ENCODE measurements at places on chromosomes 11 and 22.

DNA sequence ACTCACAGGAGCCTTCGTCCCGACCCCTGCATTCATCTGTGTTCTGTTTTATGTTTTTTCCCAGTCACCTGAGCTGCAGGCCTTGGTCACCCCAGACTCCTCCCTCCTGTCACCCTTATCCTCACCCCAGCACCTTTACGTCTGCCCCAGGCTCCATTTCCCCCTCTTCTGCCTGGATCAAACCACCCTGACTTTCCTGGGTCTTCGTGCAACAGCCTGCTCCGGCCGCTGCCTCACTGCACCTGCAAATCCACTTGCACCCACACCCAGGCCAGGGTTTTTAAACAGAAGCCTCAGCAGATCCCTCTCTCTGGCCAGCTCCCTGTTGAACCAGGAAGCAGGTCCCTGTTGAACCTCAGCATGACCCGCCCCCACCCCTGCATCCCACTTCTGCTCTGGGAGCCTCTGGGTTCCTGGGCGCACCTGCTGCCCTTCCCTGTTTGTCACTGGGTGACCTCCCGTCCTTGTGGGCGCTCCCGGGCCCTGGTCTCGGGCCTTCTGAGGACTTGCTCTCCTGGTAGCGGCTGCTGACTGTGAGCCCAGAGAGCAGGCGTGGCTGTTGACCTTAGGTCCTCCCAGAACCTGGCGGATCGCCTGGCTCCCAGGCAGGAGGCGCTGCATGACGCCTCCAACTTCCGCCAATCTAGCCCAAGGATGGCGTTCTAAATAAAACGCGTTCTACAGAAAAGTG lies 12.8 kb downstream of the MAPK8IP2 start:
- DNase-seq = peak; percentile 58

GRCh38 chr11:47388697-47389576 lies 10.6 kb upstream of the SPI1 start:
- no peak for DNase-seq

DNA sequence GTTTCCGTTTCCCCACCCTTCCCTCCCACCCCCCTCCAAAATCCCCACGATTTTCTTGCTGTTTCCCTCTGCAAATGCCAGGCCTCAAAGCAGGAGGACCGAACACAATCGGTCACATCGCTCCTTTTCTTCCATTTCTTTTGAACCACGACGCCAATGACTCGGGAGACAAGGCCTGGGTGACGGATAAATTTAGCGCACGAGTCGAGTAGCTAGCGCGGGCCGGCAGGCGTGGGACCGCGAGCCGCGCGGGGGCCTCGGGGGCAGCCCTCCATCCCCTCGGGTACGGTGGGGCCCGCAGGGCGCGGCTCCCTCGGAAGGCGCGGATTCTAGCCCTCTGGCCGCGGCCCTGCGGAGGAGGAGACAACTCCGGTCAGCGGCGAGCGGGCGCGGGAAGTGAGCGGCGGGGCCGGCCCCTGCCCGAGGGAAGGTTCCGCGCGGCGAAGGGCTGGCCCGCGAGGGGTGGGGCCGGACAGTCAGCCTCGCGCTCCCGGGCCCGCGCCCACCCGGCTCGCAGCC lies 414 bp downstream of the JOSD1 start:
- no peak for DNase-seq

DNA sequence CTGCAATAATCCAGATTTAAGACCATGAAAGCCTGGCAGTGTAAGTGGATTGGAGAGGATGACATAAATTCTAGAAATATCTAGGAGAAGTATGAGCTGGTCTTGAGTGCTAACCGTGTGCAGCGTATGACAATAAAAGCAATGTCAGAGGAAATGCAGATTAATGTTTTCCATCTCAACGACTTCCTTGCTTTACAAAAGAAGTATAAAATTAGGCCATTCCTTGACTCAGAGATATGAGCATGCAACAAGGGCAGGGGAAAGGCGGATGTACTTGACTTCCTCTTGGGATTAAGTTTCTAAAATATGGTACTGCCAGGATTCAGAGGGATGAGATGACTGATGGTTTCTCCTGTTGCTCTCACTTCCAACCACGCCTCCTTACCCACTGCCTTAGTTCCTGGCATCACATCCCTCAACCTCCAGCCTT lies 32.3 kb downstream of the ADAMTS15 start:
- DNase-seq = no peak

DNA sequence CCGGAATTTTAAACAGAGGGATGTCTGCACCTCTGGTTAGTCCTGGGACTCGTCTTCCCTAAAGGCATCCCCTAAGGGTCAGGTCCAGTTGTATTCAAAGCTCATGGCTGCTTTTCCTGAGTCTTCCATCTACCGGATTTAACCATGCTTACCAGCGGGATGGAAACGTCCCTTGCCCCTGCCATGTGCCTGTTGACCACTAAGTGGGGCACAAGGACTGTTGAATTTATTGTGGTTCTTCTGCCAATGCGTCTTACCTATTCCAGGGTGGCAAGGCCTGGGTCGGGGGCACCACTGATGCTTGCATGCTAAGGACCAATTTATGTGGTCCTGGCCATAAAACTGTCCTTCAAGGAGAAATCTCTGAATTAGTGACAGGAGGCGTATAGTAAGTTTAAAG lies 25.6 kb downstream of the ANKRD42 start:
- DNase-seq = no peak

- no peak for DNase-seq
Observed at GRCh38 chr11:95308512-95309035, 77.6 kb upstream of the SESN3 start.

- DNase-seq = no peak
Observed at GRCh38 chr11:133819114-133819513, 26.2 kb downstream of the SPATA19 start.

DNA sequence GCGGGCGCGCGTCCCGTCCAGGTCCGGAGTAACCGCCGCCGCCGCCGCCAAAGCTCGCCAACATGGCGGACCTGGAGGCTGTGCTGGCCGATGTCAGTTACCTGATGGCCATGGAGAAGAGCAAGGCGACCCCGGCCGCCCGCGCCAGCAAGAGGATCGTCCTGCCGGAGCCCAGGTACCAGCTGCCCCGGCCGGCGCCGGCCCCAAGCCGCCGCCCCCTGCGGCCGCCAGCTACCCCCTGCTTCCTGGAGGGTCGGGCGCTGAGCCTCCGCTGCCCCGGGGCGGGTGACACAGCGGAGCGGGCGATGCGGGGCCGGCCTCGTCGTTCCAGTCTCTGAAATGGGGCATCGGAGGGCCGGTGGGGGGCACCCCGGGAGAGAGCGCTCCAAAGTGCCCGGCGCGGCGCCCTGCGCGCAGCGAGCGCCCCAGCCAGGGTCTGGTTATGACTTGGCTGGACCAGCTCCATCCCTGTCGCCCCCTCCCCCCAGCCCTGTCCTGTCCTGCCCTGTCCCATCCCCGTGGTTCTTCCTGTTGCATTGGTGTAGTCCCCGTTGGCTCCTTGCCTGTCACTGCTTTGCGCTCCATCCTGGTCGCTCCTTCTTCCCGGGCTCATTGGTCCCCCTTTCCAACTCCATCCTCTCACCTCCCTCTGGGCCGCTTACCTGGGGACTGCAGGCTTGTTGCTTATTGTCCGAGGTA lies 653 bp downstream of the GRK3 start:
- no peak for DNase-seq

DNA sequence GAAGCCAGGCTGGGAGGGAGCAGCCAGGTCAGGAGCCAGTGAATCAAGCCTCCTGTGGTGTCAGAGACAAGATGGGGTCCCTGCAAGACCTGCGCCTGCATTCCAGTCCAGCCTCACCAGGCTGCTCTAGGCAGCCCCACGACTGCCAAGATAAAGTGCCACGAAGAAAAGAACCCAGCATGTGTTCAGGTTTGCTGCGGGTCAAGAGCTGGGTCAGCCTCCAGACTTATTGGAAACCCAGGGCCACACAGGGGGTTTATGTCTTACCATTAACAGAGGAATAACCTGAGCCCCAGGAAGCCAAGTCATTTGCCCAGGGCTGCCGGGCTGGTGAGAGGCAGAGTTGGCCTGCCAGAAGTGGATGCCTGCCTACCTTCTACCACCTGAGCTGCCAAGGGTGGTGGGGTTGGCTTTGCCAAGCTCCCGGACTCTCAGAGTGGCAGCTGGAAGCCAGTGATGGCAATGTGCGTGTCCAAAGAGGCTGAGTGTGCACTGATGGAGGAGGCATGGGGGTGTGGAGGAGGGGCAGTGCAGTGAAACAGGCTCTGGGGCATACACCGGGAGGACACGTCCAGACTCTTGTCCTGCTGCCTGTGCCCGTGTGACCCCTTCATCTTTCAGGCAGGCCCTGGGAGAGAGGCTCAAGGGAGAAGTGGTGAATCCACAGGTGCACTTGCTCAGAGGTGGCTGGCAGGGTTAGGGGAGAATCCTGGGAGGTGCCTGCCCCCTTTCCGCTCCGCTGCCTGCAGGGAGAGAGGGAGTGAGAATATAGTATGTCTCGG lies 1.7 kb downstream of the RASD2 start:
- DNase-seq = no peak

GRCh38 chr11:72209101-72209500 lies 7.5 kb upstream of the FOLR2 start:
- DNase-seq = no peak

DNA sequence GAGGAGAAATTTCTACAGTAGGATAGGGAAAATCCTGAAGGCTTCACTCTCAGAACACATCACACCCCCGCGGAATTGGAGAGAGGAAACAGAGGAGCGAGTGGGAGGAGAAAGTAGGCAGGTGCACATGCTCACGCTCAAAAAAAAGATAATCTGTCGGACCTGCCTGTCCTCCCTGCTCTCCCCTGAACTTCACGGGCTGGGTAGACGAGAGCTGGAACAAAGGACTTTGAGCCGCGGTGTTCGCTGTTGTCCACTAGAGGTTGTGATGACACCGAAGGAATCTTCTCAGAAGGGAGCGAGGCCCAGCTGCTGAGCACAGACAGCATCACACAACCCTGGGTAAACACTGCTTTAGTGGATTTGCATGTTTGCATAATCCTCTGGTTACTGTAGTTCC lies 5.0 kb downstream of the SEZ6L start:
- no peak for DNase-seq

GRCh38 chr22:33114565-33114964 lies 56.4 kb upstream of the SYN3 start:
- no peak for DNase-seq

DNA sequence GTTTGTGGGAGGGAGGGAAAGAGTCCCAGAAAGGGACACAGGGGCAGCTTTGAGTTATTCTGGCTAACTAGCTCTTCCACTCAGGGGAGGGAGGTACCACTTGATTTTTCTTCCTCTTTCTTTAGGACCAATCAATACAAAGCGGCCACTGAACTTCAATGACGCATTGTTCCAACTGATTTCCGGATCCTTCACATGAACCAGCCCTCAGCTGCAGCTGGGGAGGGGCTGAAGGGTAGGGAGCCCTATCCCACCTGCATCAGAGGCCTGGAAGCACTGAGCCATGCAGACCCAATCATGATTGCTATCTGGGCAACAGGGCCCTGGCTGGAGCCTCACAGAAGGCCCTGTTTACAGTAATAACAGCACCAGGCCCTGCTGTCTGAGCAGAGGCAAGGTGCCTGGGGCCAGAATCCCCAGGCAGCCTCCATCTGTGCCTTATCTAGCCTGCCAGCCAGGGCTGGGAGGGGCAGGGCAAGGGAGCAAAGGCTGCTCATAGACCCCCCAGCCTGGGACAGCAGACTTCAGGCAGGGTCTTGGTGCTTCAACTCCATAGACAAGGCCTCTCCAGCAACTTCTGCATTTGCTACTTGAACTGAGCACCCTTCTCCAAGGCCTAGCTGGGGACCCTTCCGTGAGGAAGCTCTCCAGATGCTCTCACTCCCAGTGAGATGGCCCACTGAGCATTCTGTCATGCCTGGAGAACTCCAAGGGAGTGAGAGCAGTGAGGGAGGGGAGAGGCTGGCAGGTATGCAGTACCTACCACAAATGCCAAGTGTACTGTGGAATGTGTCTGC lies 22.5 kb downstream of the CLPB start:
- no peak for DNase-seq

GRCh38 chr11:126115816-126116331 lies 53.2 kb upstream of the CDON start:
- no peak for DNase-seq

GRCh38 chr11:16604794-16605388 lies 133.6 kb upstream of the C11orf58 start:
- DNase-seq = no peak

DNA sequence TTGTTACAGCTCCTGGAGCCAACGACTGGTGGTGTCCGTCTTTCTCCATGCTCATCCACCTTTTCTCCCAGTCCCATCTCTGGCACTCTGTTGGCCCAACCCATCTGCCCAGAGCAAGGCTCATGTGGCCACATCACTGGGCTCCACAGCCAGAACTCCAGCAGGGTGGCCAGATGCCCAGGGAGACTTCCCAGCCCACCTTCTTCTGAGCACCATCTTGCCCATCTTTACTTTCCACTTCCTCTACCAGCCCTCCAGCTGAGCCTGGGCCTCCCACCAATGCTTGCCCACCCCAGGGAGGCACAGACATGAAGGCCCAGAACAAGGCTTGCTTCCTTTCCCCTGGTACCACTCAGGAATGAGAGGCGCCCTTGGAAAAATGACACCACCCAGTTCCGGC lies 116.8 kb downstream of the BUD13 start:
- DNase-seq = no peak

- no peak for DNase-seq
Observed at GRCh38 chr11:112522536-112522935, 261.9 kb upstream of the PLET1 start.

DNA sequence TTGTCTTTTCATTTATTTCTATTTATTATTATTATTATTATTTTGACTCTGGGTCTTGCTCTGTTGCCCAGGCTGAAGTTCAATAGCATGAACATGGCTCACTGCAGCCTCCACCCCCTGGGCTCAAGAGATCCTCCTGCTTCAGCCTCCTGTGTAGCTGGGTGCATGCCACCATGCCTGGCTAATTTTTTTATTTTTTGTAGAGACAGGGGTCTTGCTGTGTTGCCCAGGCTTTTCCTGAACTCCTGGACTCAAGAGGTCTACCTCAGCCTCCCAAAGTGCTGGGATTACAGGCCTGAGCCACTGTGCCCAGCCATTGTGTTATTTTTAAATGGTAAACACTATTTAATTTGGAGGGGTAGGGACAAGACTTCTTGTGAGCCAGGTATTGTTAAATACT lies 23.3 kb upstream of the RRM1 start:
- DNase-seq = no peak

DNA sequence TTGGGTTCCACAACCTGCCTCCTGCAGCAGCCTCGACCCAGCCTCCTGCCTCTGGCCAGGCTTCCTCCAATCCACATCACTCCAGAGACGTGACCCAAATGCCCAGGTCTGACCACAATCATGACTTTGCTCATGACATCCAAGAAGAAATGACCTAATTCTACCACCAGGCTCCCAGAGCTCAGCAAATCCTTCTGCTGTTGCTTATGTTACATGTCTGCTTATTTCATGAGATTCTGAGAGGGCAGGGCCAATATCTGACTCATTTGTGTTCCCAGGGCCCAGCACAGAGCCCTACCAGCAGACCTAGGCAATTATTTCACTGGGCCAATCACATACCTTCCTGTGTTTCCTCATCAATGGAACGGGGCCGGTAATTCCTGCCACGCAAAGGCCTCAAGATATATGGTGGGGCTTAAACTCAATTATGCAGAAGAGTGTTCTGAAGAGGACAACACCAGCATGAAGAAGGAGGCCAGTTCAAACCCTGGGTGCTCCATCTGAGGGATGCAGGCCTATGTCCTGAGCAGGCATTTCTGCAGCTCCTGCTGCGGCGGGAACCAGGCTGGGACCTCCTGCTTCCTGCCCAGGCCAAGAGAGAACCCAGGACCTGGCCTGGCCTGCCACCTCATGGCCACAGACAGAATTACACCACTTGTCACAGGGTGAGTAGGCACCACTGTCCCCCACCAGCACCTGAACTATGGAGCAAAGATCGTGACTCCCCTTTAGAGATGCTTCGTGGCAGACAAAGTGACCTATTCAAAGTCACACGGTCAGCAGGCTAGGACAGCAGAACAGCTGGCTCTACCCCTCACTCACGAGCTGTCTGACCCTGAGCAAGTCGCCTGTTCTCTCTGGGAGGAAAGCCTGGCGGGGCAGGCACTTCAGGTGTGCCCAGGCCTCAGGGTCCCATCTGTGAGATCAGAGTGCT lies 5.9 kb downstream of the CENPM start:
- peak; percentile 86 for DNase-seq
